ENCODE measurements at places on chromosomes 6 and 20. TPM values are rescaled to one million over a fixed set of nuclear protein-coding genes. Genes with fewer than 3 reads are reported as not detected.

The ARMC2 gene
- total RNA-seq, result 6.4 TPM

The SCRT2 gene
- not detected for total RNA-seq

The EIF6 gene
- 108 TPM for total RNA-seq

The MROH8 gene
- total RNA-seq, result 1.2 TPM

The NOX3 gene
- not detected for total RNA-seq

The THBD gene
- 0.65 TPM for total RNA-seq

GRCh38 chr6:139638179-139638941 lies 263.9 kb upstream of the CITED2 start:
- no peaks in the 10 kb centered on the region for H3K4me1 ChIP-seq
- no peaks in the 10 kb centered on the region for H3K27me3 ChIP-seq
- no peaks in the 10 kb centered on the region for H3K36me3 ChIP-seq
- no peak overlapping the region for H3K4me3 ChIP-seq
- DNase-seq, result no peak
- H3K27ac ChIP-seq, result no peak overlapping the region

DNA sequence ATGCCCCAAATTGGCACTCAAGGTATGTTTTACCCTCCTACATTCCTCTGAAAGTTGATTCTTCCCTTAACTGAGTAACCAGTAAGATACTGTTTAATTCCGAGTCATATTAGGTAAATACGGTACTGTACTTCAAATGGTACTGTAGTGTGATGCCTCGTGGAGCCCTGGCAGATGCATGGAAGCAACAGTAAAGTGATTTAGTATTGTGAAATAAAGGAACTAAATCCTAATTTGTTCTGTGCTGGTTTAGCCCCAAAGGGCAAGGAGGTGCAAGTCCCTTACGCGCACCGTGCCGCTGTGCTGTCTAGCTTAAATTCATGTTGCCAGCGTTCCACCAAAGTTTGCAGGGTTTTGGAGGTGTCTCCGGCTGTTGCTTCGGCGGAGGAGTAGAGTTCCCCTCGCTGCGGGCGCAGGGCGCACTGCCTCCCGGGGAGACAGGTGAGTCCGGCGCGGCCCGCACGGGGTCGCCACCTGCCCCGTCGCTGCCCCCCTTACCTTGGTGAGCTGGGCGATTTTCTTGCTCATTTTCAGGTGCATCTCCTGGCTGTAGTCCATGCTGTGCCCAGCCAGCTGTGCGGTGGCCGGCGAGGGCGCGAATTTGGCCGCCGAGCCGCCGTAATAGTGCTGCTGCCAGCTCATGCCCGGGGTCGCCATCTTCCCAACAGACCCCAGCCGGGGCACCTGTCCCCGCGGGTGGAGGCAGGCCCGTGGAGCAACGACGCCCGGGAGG lies 655 bp downstream of the FAM184A start:
- no peaks in the 10 kb centered on the region for H3K27me3 ChIP-seq
- H3K4me3 ChIP-seq, result peak overlapping the region; percentile 77
- DNase-seq, result peak; percentile 60
- peak overlapping the region; percentile 74 for H3K27ac ChIP-seq
- H3K36me3 ChIP-seq, result no peaks in the 10 kb centered on the region

DNA sequence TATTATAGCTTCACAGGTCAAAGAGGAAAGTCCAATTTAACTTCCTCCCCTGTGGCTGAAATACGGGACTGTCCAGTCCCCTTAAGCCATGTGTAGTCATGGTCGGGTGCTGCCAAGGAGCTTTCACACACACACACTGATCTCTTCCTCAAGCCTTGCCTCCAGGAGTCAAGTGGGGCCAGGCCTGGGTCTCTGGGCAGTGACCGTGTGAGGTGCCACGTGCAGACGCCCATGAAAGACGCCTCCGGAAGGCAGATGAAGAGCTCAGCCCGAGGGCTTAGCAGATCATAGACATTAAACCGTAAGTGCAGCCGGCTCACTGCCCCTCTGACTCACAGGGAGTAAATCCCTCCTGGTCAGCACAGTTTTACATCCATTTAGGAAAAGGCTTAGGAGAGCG lies 4.2 kb downstream of the GABRR2 start:
- no peaks in the 10 kb centered on the region for H3K27me3 ChIP-seq
- no peaks in the 10 kb centered on the region for H3K36me3 ChIP-seq
- H3K4me3 ChIP-seq, result no peak overlapping the region
- no peak overlapping the region for H3K27ac ChIP-seq

DNA sequence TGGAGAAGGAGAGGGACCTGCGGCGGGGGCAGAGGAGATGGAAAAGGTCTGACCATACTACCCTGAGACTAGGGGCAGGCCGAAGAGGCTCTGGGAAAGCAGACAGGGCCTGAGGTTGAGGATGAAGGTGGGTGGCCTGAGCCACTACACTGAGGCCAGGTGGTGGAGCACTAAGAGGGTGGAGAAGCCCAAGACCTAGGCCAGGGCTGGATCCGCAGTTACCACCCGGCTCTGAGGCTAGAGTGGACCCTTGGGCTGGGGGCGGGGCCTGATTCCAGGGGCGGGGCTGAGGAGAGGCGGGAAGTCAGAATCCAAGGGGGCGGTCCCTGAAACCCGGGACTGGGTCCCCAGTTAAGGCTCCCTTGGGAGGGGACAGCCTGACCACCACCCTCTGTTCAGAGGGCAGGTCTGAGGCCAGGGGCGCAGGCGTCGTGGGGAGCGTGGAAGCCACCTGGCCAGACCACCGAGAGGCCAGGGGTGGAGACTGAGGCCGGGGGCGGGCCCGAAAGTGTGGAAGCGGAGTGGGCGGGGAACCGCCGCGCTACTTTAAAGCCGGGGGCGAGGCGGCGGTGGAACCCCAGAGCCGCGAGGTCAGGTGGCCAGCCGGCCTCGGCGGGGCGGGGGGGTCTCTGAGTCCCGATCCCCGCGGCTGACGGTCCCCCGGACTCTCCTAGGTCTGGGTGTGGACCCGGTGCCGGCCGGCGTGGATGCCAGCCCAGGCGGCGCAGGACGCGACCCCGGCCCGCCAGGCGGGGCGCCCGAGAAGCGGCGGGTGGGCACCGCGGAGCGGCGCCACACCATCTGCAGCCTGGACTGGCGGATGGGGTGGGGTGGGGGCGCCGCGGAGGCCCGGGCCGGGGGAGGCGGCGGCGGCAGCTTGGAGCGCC lies 8.3 kb downstream of the CCM2L start:
- H3K27me3 ChIP-seq, result peaks cover 3% of the 10 kb centered on the region
- H3K4me3 ChIP-seq, result peak overlapping the region; percentile 48
- no peak overlapping the region for H3K27ac ChIP-seq
- peaks cover 6% of the 10 kb centered on the region for H3K4me1 ChIP-seq

- H3K36me3 ChIP-seq, result no peaks in the 10 kb centered on the region
- H3K4me3 ChIP-seq, result peak overlapping the region; percentile 31
- H3K27me3 ChIP-seq, result no peaks in the 10 kb centered on the region
- peak overlapping the region; percentile 31 for H3K27ac ChIP-seq
Observed at GRCh38 chr6:122751326-122751725, 28.2 kb upstream of the FABP7 start.

- H3K27ac ChIP-seq, result no peak overlapping the region
- no peak overlapping the region for H3K4me3 ChIP-seq
- no peak for DNase-seq
- no peaks in the 10 kb centered on the region for H3K36me3 ChIP-seq
- H3K4me1 ChIP-seq, result peaks cover 52% of the 10 kb centered on the region
Observed at GRCh38 chr6:149327638-149328037, 10.1 kb downstream of the TAB2 start.

GRCh38 chr6:106025655-106026054 lies 60.5 kb upstream of the PRDM1 start:
- DNase-seq, result no peak
- no peaks in the 10 kb centered on the region for H3K27me3 ChIP-seq

- H3K27me3 ChIP-seq, result no peaks in the 10 kb centered on the region
- H3K27ac ChIP-seq, result no peak overlapping the region
- no peak for DNase-seq
- no peaks in the 10 kb centered on the region for H3K36me3 ChIP-seq
- no peaks in the 10 kb centered on the region for H3K4me1 ChIP-seq
Observed at GRCh38 chr20:38127920-38128528, 37.0 kb downstream of the TGM2 start.

- no peak overlapping the region for H3K4me3 ChIP-seq
- DNase-seq, result no peak
- no peaks in the 10 kb centered on the region for H3K27me3 ChIP-seq
- H3K27ac ChIP-seq, result no peak overlapping the region
- H3K4me1 ChIP-seq, result no peaks in the 10 kb centered on the region
Observed at GRCh38 chr6:162408826-162409535, 318.6 kb downstream of the PRKN start.

GRCh38 chr20:51036827-51037531 lies 14.1 kb upstream of the KCNG1 start:
- H3K27me3 ChIP-seq, result no peaks in the 10 kb centered on the region
- no peak for DNase-seq
- no peak overlapping the region for H3K27ac ChIP-seq
- H3K36me3 ChIP-seq, result no peaks in the 10 kb centered on the region
- H3K4me3 ChIP-seq, result no peak overlapping the region
- H3K4me1 ChIP-seq, result no peaks in the 10 kb centered on the region

DNA sequence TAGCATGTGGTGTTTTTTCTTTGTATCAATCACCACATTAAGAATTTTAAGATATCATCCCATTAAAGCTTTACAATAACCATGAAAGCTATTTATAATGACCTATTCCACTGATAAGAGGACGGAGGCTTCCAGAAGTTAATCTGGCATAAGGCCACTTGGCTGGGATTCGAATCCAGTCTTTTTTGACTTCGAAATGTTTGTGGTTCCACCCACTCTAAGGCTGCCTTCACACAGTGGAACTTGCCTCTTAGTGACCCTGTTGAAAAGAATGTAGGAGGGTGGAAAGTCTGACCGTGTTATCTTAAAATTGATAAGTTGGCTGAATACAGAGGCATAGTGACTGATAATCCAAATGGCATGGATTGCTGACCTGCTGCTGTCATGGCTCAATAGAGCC lies 959.7 kb downstream of the KIF16B start:
- no peaks in the 10 kb centered on the region for H3K36me3 ChIP-seq
- no peaks in the 10 kb centered on the region for H3K4me1 ChIP-seq
- H3K4me3 ChIP-seq, result no peak overlapping the region
- H3K27ac ChIP-seq, result no peak overlapping the region
- no peak for DNase-seq
- no peaks in the 10 kb centered on the region for H3K27me3 ChIP-seq

- no peaks in the 10 kb centered on the region for H3K36me3 ChIP-seq
- H3K4me1 ChIP-seq, result no peaks in the 10 kb centered on the region
- no peak overlapping the region for H3K27ac ChIP-seq
- no peak overlapping the region for H3K4me3 ChIP-seq
- no peaks in the 10 kb centered on the region for H3K27me3 ChIP-seq
Observed at GRCh38 chr6:68651011-68651985, 16.2 kb downstream of the ADGRB3 start.

DNA sequence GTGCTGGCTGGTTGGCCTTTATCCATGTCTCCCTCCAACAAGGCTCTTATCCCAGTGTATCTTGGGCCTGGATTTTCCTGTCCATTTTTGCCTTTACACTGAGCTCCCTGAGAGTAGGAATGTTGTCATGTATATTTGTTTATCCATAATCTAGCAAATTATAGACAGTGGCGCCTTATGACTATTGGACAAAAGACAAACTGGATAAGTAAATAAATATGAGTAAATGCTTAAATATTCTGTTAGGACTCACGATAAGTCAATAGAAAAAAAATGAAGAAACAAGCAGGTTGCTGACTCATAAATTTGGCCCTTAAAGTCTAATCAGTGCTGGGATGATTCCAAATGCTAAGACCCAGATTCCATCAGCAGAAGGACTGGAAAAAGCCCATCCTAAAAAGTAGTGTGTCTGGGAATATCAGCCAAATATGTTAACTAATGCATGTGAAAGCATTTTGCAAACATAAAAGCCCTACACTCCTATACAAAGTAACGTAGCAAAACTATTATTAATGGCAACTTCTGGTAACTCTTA lies 55.0 kb upstream of the PCSK2 start:
- H3K27me3 ChIP-seq, result no peaks in the 10 kb centered on the region
- H3K4me3 ChIP-seq, result no peak overlapping the region
- H3K36me3 ChIP-seq, result no peaks in the 10 kb centered on the region
- no peaks in the 10 kb centered on the region for H3K4me1 ChIP-seq
- no peak for DNase-seq

DNA sequence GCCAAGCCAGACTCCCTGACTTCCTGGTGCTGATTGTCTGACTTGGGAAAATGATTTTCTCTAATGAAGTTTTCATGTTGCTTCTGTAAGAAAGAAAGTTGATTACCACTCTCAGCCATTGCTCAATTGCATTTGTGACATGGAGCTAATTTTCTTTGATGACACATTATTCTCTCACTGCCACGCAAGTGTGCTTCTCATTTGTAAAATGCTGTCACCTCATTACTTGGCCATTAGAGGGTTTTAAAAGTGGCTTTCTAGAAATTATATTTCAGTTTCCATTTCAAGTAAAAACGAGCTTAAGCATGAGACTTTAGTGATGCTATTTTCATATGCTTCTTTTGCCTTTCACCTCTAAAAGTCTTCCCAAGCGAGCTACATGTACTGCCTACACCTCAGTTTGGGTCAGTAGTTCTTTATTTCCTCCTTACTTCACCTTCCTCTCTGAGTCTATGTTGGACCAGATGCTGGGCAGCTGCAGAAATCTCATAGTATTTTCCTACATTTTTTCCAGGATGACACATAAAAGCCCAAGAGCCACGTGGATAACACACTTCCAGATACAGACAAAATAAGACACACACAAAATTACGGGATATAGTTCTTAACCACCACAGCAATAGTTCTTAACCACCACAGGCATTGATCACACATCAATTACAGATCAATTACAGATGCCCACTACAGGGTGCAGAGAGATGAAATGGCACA lies 6.3 kb upstream of the FAM210B start:
- H3K4me3 ChIP-seq, result no peak overlapping the region
- no peaks in the 10 kb centered on the region for H3K4me1 ChIP-seq
- no peaks in the 10 kb centered on the region for H3K27me3 ChIP-seq
- H3K27ac ChIP-seq, result no peak overlapping the region
- H3K36me3 ChIP-seq, result no peaks in the 10 kb centered on the region

GRCh38 chr6:85195243-85195642 lies 254.6 kb upstream of the NT5E start:
- no peaks in the 10 kb centered on the region for H3K4me1 ChIP-seq
- H3K4me3 ChIP-seq, result no peak overlapping the region
- DNase-seq, result no peak
- H3K27me3 ChIP-seq, result no peaks in the 10 kb centered on the region
- H3K27ac ChIP-seq, result no peak overlapping the region
- H3K36me3 ChIP-seq, result no peaks in the 10 kb centered on the region

DNA sequence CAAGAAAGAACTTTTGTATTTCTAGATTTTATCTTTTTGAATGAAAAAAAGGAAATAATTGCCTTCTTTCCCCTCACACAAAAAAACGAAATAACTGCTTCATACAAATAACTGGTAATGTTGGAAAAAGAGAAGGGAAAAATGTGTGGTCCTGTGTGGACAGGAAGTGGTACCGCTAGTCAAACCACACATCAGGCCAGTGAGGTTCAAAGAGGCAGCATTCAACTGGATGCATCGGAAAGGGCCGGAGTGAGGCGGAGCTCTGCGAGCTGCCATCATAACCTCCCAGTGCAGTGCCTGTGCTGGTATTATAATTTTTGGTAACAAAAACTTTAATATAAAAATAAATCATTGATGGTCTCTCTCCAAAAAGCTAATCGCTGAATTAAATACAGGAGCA lies 111.2 kb downstream of the IRF4 start:
- H3K36me3 ChIP-seq, result no peaks in the 10 kb centered on the region
- no peak for DNase-seq
- peaks cover 44% of the 10 kb centered on the region for H3K4me1 ChIP-seq
- H3K4me3 ChIP-seq, result no peak overlapping the region
- H3K27ac ChIP-seq, result peak overlapping the region; percentile 60

All from naive thymus-derived CD4-positive, alpha-beta T cell (primary cell).